Mesothelial cell of epicardium (in vitro differentiated cells): ENCODE measurements at places on chromosomes 12 and 14. TPM values are rescaled to one million over a fixed set of nuclear protein-coding genes. Genes with fewer than 3 reads are reported as not detected.

DNA sequence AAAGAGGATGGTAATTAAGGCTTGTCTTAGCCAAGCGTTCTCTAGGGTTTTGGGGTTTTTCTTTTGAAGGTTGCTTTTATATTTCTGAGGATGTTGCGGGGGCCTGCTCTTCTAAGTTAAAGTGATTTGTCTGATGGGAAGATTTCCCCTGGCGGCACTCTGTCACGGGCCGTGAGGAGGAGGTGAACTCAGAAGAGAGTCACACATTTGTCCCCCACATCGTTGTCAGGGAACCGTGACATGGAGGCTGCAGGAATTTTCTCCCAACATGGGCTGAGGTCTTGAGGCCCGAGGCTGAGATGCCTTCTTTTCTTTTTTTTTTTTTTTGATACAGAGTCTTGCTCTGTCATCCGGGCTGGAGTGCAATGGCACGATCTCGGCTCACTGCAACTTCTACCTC is 71.5 kb downstream of the ADGRD1 start:
- DNase-seq, result no peak

DNA sequence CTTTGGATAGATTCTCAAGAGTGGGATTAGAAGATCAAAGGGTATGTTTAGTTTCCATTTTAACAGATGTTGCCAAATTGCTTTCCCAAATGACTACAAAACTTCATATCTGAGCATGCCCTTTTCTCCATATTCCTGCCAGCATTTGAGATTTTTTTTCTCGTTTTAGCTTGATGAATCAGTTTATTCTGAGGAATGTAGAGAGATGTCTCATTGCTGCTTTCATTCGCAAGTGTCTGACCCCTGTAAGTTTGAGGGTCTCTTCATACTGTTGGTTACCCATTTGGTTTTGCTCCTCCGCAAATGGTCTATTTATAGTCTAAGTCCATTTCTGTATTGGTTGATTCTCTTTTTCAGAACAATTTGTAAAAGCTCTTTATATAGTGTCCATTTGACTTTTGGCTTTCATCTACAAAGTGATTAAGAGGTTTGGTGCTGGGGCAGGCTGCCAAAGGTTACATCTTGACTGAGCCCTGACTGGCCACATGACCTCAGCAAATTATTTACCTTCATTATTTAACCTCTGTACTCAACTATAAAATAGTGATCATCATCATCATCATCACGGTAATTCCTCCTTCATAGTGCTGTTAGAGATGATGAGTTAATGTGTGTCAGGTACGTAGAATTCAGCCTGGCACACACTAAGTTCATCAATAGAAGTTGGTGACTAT is 33.6 kb downstream of the HCAR2 start:
- no peak for DNase-seq

- no peak for DNase-seq
Observed at GRCh38 chr12:93621986-93622385, 49.5 kb downstream of the SOCS2 start.

GRCh38 chr12:57992001-57992400 is 50.6 kb downstream of the ATP23 start:
- DNase-seq, result no peak

- peak; percentile 72 for DNase-seq
Observed at GRCh38 chr12:127293507-127294310, 973.3 kb upstream of the TMEM132C start.

GRCh38 chr14:75371297-75371696 is 56.5 kb upstream of the JDP2 start:
- DNase-seq, result no peak

Gene RASSF9
- total RNA-seq, result 4.9 to 5.0 TPM (median 5.0 TPM) in 3 replicates

Gene PSME2
- 143 to 149 TPM (median 148 TPM) in 3 replicates for total RNA-seq

Gene SRGAP1
- total RNA-seq, result 9.6 to 9.7 TPM (median 9.7 TPM) in 3 replicates

Gene OR6C4
- not detected in 3 replicates for total RNA-seq
